Panc1 (cell line): ENCODE measurements at places on chromosomes 2 and 18. TPM values are rescaled to one million over a fixed set of nuclear protein-coding genes. Genes with fewer than 3 reads are reported as not detected.

The CHN1 gene
- total RNA-seq: 20.8 TPM

DNA sequence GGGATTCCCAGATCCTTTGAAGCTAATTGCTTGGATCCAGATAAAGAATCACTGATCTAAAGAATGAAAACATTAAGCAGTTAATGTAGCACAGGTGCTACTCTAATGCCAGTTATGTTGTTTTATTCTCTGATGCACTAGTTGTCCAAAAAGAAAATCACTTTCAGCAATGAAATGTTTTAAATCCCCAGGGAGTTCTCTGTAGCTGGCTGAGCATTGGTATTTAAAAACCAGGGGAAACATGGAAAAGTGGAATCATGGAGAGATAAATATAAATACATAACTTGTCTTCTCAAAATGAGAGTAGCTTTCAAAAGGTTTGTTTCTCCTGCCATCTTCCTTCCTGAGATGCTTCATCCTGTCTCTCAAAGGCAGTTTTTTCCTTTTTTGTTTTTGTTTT, 37.7 kb downstream of the CD302 start:
- no peak for DNase-seq

The ECEL1 gene
- 2.9 TPM for total RNA-seq

The IL1A gene
- not detected for total RNA-seq

The EML6 gene
- total RNA-seq: 6.3 TPM

- DNase-seq: no peak
Measured at GRCh38 chr18:49563130-49563540, 1.3 kb downstream of the LIPG start.

DNA sequence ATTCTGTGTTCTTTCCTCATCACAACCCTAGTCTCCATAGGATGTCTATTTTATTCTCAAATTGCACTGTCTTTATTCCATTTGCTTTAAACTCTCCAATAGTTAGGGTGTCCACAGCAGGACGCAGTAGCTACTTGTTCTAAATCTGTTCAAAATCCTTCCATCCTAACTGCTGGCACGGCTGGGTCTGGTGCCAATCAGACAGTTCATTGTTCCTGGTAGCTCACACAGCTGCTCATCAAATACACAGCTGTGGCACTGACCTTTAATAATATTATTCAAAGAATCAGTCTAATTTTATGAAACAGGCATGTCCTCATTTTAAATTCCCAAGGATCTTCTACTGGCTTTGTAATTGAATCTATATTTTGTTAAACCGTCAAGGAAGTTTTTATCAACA, 59.7 kb upstream of the TMEFF2 start:
- no peak for DNase-seq

The REG3A gene
- not detected for total RNA-seq

- DNase-seq: no peak
Measured at GRCh38 chr2:130355172-130355577, 681 bp upstream of the PTPN18 start.

- no peak for DNase-seq
Measured at GRCh38 chr2:101305492-101306078, 2.9 kb downstream of the RNF149 start.

- DNase-seq: no peak
Measured at GRCh38 chr18:63207835-63208234, 111.7 kb downstream of the BCL2 start.

- DNase-seq: no peak
Measured at GRCh38 chr2:10655499-10656225, 34.1 kb downstream of the NOL10 start.

The ME2 gene
- total RNA-seq: 38.2 TPM

GRCh38 chr2:238841542-238842164, 6.2 kb upstream of the TWIST2 start:
- no peak for DNase-seq

DNA sequence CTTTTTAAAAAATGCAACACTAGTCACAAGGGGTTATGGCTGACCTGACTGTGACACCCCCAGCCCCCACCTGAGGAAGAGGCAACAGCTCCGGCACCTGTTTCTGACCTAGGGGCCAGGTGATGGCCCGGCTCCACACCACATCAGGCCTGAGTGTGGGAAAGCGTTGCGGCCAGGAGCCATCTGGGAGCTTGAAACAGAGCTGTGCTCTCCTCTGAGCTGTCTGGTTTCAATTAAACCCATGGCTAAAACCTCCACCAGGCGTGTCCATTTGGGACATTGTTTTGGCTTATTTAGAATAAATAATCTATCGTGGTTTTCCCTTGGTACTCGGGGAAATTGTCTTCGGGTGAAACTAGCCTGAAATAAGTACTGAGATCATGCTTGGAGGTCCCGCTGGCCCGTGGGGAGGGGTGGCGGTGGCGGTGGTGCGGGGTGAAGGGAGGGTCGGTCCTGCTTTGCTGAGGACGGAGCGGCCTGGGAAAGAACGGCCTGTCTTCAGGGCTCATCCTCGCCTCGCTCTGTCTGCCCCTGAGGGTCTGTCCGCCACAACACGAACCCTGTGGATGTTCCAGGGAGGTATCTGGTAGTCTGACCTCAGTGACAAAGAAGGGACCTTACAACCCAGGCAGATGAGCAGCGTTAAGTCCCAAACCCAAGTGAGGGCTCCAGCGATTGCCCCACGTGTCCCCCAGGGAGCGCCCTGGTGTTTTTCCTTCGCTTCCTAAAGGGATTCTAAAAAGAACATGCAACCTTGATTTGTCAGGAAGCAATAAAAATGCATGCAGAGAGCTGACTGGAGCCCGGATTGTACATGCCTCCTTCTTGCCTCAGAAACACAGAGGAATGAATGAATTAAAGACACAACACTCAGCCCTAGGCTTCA, 58.7 kb downstream of the IL1RL2 start:
- DNase-seq: no peak

GRCh38 chr2:43379494-43379893, 153.1 kb upstream of the ZFP36L2 start:
- DNase-seq: no peak

- no peak for DNase-seq
Measured at GRCh38 chr18:12628706-12629702, 28.9 kb downstream of the SPIRE1 start.

DNA sequence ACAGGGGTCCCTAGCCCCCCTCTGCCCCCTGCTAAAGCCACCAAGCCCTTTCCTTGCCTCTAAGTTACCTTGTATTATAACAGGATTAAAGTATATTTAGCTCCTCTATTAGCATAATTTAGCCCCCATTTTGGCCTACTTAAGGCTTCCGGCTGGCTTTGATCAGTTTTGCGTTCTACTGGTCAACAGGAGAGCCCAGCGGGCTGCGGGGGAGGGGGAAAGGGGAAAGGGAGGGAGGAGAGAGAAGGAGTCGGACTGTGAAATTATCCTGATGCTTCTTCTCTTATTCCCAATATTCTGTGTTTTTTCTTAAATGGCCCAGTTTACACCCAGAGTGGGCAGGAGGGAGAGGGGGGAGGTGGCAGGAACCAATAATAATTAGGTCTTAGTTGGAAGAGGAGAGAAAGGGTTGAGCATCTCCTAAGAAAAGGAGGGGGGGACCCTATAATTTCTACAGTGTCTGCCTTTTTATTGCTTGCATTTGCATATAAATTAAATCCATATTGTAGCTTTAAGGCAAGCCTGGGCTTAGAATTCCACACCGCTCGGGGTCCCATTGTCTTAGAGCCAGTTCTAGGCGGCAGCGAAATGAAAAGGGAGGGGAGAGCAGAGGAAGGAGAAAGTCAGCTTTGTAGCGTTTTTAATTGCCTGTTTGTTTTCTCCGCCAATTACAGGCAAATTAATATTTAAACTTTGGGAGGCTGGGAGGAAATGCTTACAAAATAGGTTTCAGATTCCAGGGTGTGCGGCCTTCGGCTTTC, 39.6 kb downstream of the EN1 start:
- no peak for DNase-seq

DNA sequence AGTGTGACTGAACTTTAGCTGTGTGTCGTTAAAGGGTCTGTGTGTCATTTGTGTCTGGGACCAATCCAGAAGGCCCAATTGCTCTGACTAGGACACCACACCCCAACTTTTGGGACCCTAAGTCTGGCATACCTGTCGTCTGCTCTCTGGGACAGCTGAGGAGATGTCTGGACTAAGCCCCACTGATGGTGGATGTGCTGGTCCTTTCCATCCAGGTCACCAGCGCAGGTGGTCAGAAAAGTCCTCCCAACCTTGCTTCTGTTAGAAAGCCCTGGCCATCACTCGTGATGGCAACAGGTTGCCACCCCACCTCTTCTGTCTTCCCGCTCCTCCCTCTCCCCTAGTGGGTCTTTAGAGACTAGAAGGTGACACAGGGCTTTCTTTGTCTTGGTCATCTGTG, 37.6 kb upstream of the TWIST2 start:
- DNase-seq: no peak

The HOXD10 gene
- not detected for total RNA-seq

- DNase-seq: no peak
Measured at GRCh38 chr2:124670187-124670586, 645.1 kb downstream of the CNTNAP5 start.

The PROM2 gene
- 1.4 TPM for total RNA-seq

DNA sequence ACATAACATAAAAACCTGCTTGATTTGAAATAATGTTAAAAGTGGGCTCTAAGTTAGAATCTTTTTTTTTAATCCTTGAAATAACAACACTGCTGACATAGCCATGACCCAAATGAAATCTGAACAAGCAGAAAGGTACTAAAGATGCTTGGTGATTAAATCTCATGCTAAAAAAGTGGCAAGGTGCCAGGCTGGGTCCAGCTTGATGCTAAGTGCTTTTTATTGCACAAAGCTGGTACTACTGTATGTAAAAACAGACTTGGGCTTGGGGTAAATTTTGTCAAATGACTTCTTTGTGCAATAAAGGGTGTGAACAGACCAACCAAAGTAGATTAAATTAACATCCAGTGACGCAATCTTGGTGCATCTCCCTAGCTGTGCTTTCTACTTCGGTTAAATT, 13.4 kb downstream of the BCL11A start:
- DNase-seq: no peak

The LIPG gene
- 92.0 TPM for total RNA-seq

The TUBA3D gene
- not detected for total RNA-seq

The POTEJ gene
- not detected for total RNA-seq

DNA sequence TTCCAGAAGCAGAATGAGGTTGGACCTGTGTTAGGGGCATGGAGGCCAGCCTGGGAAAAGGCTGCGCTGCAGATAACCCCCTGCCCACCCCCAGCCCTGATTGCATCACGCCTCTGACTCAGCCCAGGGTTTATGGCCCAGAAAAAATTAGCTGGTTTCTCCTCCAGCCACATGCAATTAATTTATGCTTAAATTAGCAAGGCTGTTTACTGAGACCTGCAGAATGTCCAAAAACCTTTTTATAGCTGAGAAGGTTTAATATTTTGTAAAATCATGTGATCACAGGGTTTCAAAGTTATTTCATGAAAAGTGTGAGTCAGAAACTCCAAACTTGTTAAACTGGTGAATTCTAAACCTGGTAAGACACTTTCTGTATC, 123.1 kb upstream of the HDAC4 start:
- DNase-seq: no peak

DNA sequence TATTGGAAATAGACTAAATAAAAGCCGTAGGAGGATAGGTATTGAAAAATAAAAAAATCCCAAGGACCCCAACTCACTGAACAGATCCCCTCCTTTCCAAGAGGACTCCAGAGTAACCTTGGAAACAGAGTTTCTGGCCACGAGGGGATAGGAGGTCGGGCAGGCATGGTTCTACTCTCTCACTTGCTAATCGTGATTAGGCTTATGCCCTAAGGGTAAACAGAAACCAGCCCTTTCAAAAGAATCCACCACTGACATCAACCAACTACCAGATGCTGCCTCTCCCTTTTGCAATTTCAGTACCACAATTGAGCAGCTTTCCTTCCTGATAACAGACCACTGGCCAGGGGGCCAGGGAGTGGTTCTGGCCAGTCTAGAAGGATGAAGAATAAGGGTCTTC, 477.8 kb downstream of the EIPR1 start:
- DNase-seq: no peak

DNA sequence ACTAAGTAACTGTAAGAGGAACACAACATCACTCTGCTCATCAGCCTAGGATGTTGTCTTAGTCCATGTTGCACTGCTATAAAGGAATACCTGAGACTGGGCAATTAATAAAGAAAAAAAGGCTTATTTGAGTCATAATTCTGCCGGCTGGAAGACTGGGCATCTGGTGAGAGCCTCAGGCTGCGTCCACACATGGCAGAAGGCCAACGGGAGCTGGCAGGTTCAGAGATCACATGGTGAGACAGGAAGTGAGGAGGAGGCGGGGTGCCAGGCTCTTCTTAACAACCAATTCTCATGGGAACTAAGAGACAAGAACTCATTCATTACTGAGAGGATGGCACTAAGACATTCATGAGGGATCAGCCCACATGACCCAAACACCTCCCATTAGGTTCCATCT, 46.8 kb downstream of the EPG5 start:
- DNase-seq: no peak

DNA sequence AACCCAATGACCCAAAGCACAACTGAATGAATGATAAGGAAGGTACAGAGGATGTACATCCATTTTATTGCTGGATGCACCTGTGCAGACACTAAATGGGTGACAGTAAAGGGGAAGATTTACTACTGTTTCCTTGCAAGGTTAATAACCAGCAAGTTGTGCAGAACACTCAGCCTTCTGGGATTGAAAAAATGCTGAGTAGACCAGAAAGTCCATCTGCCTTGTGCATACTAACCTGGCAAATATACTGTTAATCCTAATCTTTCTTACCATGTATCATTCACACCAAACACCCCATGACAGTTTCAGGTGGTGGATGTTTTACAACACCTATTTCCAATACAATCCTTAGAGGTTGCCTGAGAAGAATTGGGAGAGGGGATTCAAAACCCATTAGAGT, 814.1 kb upstream of the NRXN1 start:
- DNase-seq: no peak

DNA sequence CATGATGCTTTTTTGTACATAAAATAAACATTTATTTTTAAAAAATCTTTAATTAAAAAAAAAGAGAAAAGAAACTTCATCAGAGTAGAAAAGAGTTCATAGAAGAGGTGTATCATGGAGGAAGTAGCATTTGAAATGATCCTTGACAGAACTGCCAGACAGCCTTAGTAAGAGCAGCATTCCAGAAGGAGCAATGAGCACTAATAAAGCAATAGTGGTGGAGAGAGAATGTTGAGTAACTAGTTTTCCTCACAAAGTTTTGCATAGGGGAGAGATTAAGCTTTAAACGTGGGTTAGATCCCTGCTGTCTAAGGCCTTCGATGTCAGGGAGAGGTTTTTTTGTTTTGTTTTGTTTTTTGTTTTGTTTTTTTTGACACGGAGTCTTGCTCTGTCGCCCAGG, 29.8 kb upstream of the METTL21A start:
- DNase-seq: no peak
